ENCODE measurements at places on chromosomes 16 and 17.

GRCh38 chr16:28534542-28535373, 4.0 kb downstream of the NUPR1 start:
- ATAC-seq: peak; percentile 14

GRCh38 chr16:4489030-4489429, 12.8 kb downstream of the HMOX2 start:
- no peak for ATAC-seq

- ATAC-seq: no peak
These were observed 54.7 kb downstream of the CACNG5 start for GRCh38 chr17:66889480-66890230.

- no peak for ATAC-seq
These were observed 21.6 kb upstream of the ENDOV start for GRCh38 chr17:80393241-80393890.

DNA sequence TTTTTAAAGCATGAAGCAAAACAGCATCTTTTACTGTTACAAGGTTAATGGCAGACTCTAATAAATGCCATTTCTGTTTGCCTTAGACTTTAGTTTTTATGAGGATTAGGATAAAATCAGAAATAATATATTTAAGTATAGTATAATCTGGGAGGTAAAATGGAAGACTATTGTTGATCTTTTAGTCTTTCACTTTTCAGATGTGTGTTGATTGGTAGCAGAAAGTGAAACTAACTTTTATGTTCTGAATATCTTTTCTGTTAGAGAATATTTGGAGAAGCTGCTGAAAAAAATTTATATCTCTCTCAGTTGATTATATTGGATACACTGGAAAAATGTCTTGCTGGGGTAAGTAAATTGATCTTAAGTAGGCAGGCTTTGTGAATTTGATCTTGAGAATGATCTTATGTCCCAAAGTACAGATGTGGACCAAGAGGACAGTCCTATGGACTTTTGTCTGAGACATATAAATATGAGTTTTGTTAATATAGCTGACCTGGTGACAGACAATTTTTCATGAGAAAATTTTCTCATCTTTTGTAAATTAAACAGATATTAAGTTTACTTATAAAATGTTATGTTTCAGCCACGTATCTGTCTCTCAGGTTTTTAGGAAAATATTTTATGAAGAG, 64.1 kb downstream of the NF1 start:
- ATAC-seq: no peak

DNA sequence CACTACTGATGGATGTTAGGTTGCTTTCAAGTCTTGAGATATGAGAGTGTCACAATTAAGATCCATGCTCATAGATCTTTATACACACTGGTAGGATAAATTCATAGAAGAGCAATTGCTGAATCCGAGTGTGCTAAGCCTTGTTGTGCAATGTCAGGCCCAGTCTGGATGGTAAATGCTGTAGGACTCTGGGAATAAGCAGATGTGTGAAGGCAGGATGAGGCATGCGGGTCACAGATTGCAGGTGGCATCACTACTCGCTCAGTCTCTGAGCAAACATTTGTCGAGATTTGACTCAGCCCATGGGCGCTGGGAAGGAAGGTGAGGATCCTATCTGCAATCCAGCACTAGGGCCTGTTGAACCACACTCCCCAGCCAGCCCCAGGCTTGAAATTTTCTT, 40.7 kb downstream of the TMEM186 start:
- no peak for ATAC-seq

- ATAC-seq: no peak
These were observed 1.2 kb upstream of the HS3ST6 start for GRCh38 chr16:1919327-1919998.

- no peak for ATAC-seq
These were observed 73.8 kb upstream of the HNF1B start for GRCh38 chr17:37818689-37819088.

DNA sequence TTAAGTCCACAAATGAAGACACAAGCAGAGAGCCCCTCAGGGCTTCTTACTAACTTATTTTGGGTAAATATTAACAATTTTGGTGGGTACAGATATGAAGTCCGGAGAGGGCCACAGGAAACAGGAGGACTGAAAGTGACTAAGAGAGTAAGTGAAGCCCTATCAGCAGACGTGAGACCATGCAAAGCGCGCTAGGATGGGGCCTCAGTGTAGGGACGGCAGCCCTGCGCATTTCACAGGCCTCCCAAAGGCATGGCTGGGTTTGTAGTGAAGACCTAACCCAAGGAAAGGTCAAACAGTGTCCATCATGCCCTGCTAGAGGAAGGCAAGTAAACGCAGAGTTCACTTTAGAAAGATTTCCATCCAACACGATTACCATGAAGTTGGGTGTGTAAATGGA, 60.0 kb upstream of the SREBF1 start:
- no peak for ATAC-seq

DNA sequence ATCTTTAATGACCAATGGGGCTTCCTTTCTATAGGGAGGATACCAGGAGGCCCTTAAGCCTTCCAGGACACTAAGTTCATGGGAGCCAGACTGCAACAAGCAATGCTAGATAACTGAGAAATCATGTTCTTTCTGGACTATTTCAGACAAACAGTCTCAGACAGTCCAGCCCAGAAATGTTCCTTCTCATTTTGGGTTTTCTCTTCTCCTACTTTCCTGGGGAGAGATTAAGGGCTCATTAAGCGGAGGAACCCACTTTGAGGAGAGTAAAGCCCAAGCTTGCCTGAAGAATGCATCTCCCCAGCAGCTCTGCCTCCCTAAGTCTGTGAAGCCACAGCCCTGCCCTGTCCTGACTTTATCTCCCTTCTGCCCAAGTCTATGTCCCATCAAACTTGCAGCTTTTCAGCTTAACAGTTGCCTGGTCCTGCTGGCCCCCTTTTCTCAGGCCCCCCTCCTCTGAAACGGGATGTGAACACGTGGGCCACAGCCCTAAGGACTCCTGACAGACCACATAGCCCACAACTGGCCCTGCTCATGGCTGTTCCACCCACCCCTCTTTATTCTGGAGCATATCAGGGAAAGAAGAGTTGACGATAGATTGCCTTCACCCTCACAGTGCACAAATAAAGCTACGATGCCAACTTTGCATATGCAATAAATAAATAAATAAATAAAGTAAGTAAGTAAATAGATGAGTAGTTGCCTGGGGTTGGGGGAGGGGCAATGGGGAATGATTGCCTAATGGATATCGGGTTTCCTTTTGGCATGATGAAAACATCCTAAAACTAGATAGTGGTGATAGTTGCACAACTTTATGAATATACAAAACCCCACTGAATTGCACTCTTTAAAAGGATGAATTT, 111.0 kb downstream of the N4BP1 start:
- ATAC-seq: no peak

DNA sequence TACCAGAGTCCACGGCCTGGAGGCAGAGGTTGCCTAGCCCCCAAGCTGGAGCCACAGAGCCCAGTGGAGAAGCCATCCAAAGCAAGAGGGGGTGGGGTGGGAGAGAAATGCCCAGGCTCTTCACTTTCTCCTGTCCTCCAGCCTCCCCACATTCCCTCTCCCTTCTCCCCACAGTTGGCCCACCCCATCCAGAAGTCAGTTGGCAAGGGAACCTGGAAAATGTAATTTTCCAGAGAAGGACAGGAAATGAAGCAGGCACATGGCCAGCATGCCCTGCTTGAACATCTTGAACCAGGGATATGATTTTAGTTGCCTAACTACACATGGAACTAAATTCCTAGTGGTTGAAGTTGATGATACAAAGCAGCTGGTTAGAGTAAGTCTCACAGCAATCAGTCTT, 73.3 kb upstream of the IRX6 start:
- ATAC-seq: no peak

DNA sequence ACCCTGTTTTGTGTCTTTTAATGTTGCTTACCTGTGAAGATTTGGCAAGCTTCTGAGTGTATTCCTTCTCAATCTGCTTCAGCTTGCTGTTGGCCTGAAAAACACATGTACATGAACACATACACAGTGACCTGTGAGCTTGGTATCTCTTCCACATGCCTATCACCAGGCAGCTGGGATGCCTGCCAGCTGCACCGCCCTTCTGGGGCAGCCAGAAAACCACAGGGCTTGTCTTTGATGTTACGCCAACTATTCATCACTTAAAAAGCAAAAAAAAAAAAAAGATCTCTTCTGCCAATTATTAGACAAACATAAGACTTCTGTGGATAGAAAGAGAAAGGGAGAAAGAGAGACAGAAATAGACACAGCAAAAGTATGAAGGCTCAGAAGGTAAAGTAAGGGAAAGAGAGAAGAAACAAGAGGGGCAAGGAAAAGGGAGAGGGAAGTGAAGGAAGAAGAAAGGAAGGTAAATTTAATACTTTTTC, 189.2 kb upstream of the AXIN2 start:
- ATAC-seq: peak; percentile 63

DNA sequence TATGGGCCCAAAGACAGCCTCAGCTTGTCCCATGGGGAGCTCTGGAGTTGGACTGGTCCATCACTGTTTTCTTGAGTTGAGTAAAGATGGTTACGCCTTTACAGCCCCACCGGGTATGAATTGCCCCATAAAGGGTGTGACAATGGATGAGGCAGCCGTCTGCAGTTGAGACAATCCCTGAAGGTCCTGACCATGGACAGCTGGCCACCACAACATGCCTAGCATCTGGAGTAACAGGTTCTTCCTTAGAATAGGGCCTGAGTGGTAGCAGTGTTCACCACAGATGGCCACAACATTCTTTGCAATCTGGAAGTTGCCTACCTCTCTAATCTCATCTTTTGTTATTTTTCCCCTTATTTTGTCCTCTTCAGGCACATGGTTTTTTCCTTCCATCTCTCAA, 51.5 kb upstream of the HS3ST2 start:
- ATAC-seq: no peak

DNA sequence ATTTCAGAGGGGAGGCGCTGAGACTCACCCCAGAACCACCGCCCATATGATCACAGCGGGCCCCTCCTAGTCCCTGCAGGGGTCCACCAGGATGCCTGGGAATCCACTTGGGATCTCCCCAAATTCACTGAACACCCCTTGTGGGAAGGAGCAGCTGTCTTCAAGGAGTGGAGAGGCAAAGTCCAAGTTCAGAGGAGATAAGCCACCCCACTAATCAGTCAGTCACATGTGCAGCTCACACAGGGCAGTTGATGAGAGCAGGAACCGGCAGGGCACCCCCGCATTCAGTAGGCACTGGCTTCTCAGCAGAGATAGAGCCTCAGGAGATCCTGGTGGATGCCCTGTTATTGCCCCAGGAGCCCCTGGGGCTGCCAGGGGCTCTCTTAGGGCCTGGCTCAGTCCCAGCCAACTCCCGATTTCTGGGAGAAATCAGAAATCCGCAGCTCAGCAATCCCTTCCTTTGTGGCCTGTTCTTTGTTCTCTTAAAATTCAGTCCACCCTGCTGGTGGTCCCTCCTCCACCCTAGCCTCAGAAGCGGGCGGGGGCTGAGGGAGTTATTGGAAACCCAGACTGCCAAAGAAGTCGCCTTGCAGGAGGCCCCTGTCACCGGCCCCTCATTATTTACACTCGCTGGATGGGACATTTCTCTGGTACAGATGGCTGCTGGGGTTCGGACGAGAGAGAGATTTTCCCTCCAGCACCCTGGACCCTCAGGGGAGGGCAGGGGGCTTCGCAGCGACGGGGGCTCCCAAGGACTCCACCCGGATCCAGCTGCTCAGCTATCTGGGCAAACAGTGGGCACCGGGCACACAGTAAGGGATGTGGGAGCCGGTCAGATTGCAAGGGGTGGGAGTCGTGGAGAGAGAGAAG, 1.8 kb downstream of the CDC42EP4 start:
- ATAC-seq: peak; percentile 0

GRCh38 chr16:30041841-30042240, 10.8 kb upstream of the TLCD3B start:
- no peak for ATAC-seq

DNA sequence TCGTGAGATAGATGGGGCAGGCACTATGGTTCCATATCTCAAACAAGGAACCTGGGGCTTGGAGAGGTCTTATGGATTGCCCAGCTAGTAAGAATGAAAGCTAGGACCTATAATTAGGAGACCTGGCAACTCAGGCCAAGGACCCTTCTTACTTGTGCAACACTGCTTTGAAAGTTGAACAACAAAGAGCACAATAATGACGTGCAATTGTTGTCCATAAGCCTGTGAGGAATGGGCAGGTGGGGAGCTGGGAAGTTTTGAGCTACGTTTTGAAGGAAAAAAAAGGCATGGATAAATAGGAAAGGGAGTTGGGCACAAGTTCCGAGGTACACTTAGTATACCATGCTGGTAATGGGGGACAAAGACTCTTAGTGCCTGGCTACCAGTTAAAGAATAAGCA, 104.3 kb downstream of the HS3ST3B1 start:
- ATAC-seq: no peak

DNA sequence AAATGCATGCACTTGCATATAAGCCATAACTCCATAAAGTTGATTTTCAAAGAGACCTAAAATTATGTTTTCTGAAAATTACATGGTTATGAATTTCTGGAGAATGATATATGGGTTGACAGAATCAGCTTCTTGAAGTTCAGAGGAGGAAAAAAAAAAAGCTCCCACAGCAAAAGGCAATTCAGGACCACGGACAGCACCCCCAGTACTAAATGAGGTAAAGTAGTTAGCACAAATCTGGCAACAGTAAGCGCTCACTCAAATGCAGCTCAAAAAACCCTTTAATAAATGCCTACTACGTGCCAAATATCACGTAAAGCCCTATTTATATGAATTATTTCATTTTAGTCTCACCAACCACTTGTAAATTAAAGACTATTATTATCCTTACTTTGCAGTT, 135.2 kb downstream of the SHISA9 start:
- ATAC-seq: no peak

GRCh38 chr17:28626818-28627217, 12.8 kb upstream of the RSKR start:
- ATAC-seq: no peak

DNA sequence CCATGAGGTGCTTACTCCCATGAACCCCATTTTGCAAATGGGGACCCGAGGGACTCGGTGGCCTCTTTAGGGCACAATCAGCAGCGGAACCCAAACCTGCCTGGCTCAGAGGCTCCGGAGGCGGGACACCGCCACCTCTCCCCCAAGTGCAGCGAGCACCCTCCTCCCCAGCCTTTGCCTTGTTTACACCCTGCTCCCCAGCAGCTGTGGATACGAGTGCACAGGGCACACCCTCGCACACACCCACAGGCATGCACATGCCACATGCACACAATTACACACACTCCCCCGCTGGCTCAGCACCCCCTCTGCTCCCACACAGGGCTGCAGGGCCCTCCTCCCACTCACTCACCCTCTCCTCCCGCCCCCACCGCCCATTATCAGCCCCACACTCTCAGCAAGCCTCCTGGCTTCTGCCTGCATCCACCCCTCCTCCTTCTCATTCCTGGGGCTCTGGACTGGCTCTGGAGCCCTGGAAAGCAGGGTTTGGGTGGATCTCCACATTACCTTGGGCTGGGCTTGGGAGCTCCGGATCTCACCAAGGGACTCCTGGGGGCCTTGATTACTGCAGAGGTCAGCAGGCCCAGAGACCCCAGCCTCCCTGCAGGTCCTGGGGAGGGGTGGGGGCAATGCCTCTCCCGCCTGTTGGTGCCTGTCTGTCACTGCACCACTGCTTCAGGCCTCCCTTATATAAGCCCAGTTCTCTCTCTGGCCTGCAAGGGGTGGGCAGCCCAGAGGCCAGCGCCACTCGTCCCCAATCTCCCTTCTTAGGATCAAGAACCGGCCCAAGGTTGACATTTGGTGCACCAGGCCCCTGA, 6.4 kb downstream of the PDK2 start:
- ATAC-seq: peak; percentile 89

GRCh38 chr16:84959045-84959576, 52.2 kb downstream of the ZDHHC7 start:
- ATAC-seq: no peak
